ENCODE measurements at places on chromosomes 1 and 21.

DNA sequence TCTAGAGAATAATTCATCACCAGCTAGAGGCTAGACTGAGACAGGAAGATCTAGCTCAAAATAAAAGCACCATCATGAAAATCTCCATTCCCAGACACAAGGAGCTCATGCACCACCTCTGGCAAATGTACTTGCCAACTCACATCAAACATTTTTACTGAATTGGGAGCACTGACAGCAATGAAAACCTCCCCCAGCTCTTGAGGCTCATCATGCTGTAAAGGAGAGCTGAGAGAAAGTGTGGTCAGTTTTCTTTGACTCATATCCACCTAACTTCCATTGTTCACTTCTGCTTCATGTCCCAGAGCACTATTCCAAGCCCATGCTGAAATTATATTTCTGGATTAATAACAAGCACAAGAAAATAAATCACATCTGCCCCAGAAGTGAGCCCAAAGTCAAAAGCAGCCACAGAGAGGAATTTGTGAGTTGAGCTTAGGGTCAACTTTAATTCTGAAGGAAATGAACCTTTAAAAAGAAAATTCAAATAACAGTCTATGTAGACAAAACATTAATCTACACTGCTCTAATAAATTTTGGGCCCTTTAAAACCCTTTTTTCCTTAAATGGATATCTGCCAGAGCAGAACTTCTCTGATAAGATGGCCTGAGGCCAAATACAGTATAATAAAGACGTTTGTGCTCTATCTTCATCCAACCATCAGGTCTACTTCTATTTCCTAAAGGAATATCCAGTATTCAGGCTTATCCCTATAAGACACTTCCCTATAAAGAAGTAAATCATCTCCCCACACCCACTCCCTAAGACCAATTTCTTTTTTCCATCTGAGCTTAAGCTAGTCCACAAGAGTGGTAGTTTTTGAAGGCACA is 85.9 kb upstream of the ADAM30 start:
- no peak for DNase-seq

GRCh38 chr1:230321741-230322420 is 104.3 kb downstream of the PGBD5 start:
- DNase-seq, result no peak

GRCh38 chr1:242605521-242605920 is 81.0 kb upstream of the PLD5 start:
- no peak for DNase-seq

DNA sequence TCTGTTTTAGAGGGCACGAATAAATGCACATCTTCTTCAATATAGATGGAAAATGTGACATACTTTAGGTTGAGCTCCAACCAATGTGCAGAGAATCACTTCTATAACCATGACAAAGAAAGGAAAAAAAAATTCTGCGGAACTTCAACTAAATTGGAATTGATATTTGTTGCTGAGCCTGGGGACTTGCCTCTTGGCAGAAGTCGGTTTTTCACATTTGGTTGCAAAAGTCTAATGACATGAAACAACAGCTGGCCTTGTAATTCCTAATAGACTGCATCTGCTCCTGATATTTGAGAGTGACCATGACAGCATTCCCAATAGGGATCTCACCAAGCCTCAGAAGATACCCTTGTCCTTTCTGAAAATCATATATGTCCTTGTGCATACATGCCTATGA is 112.8 kb downstream of the PRRX1 start:
- no peak for DNase-seq

- DNase-seq, result peak; percentile 15
These were observed at the start of gene SPAG17 for GRCh38 chr1:118185084-118185832. Gene SPAG17, minus strand, starts transcription at chr1:118185228. Its CDS starts 71 bp downstream, at chr1:118185157.

Measured in hypothalamus (tissue), 51 donors.